CD8-positive, alpha-beta memory T cell (primary cell): ENCODE measurements at places on chromosomes 5 and 9.

- no peak for DNase-seq
Observed at GRCh38 chr9:7363777-7364477, 435.7 kb downstream of the DMAC1 start.

DNA sequence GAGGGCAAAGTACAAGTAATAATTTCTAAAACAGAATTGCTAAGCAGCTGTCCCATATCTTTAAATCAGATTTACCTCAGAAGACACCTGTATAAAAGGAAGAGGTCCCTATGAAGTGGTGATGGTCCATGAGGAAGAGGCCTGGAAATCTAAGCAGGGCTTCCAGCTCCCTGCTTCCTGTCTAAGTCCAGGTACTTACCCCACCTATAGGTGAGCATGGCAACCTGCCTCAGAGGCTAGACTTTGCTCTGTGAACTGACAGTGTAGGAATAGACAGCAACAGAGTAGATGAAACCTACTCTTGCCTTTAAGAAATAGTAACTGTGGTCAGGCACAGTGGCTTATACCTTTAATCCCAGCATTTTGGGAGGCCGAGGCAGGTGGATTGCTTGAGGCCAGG lies 55.8 kb upstream of the ARRDC3 start:
- DNase-seq, result no peak

- no peak for DNase-seq
Observed at GRCh38 chr9:6549106-6549800, 96.3 kb downstream of the GLDC start.

DNA sequence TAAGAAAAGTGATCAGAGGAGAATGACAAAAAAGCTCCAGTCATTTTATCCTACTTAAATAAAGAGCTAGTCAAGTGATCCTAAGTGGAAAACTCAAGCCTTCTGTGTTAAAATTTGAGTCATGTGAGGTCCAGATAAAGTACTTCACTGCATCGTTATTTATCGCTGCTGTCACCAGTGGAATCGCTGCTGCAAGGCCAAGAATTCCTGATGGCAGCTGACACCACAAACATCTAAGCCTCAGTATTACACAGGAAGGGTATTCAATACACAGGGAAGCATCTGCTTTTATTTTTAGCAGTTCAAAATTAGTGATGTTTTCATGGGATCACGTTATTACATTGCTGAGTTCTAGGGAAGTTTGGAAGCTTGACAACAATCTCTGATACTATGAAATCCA lies 190.3 kb downstream of the GOLPH3 start:
- DNase-seq, result no peak

DNA sequence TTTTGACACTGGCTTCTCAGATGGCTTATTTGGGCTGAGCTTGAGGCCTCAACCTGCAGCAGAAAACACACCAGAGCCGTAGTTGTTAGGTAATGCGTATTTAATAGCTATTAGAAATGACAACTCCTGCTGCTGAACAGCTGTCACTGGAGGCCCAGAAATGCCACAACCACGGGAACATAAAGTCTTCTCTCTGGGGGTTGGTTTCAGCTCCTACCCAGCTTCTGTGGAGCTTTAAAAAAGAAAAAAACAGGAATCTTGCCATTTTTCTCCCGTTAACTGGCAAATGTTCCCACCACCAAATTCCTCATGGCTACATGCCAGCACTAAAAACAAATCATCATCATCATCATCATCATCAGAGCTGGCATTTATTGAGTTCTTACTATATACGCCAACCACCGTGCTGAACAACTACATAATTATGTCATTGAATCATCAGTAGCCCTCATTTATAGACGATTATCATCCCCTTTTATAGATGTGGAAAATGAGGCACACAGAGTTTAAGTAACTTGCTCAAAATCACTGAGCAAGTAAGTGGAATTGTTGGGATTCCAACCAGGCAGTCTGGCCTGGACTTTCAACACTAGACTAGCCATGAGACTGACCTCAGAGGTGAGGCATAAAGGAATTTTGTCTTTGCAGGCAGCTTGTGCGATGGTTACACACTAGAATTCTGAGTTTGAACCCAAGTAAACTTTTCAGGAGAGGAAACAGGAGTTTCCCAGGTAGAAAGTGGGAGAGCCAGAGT lies 185.3 kb upstream of the WWC1 start:
- DNase-seq, result no peak

GRCh38 chr9:447230-448025 lies 232.8 kb downstream of the DOCK8 start:
- peak; percentile 83 for DNase-seq

- DNase-seq, result no peak
Observed at GRCh38 chr9:68739621-68740174, 34.7 kb downstream of the PIP5K1B start.

DNA sequence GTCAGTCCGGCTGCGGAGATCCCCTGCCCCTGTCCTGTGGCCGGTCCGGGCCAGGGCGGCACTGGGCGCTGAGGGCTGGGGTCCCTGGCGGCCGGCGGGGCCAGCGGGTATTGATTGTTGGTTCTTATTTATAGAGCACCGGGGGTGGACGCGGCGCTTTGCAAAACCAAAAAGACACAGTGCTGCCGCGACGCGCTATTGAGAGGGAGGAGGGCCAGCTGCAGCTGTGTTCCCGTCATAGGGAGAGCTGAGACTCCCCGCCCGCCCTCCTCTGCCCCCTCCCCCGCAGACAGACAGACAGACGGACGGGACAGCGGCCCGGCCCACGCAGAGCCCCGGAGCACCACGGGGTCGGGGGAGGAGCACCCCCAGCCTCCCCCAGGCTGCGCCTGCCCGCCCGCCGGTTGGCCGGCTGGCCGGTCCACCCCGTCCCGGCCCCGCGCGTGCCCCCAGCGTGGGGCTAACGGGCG lies 2.5 kb downstream of the LRRC26 start:
- DNase-seq, result no peak

GRCh38 chr9:15213249-15213648 lies 93.8 kb downstream of the TTC39B start:
- no peak for DNase-seq

GRCh38 chr9:21856301-21857094 lies 54.1 kb downstream of the MTAP start:
- no peak for DNase-seq

DNA sequence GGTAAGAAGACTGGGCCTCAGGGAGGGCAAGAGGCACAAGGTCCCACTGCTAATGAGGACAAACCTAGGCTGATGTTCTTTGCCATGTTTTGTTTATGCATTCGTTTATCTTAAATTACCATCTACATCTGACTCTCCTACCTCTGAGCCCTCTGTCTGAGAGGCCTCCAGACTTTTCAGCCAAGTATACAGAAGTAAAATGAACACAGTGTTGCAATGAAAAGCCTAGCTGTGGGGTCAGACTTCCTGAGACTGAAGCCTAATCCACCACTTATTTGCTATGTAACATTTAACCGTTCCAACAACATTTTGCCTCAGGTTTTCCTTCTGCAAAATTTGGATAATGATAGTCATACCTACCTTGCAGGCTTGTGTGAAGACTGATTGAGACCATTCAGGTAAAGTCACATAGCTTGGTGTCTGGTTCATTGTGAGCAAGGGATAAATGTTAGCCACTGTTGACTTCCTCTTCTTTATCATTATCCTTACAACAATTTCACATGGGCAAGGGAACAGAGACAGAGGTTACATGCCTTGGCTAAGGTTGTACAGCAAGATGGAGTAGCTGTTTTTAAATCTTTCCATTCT lies 374.9 kb upstream of the CLINT1 start:
- no peak for DNase-seq

GRCh38 chr9:131082774-131083512 lies 13.4 kb upstream of the AIF1L start:
- DNase-seq, result no peak

GRCh38 chr5:66351813-66352212 lies 207.7 kb downstream of the SREK1 start:
- no peak for DNase-seq

DNA sequence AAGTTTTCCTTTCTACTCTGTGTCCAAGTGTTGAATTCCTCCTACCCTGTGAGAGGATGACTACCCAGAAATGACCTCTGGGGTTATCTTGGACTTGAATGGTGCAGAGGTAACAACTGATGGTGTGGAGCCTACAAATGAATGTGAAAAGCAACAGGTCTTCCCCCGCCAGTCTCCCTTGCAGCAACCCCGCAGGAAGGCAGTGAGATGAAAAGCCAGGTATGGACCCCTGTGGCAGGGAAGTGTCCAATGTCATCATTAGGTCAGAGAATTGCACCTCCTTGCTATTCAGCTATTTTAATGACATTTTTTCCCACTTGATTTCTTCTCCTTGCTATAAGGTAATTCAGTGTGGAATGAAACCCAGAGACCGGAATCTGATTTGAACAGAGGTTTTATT lies 58.5 kb downstream of the MAT2B start:
- DNase-seq, result no peak

GRCh38 chr5:36982146-36982545 lies 105.6 kb downstream of the NIPBL start:
- DNase-seq, result no peak

- DNase-seq, result no peak
Observed at GRCh38 chr5:2869471-2869870, 118.0 kb upstream of the IRX2 start.

DNA sequence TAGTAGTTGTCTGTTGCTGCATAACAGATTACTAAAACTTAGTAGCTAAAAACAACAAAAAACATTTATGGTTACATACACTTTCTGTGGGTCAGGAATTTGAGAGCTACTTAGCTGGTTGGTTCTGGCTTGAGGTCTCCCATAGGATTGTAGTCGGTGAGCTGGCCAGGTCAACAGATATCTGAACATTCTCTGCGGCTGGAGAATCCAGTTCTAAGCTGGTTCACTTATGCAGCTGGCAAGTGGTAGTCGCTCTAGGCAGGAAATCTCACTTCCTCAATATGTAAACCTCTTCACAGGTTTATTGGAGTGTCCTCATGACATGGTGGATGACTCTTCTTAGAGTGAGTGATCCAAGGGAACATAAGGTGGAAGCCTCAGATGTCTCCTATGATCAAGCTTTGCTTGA lies 65.7 kb upstream of the TNFAIP8 start:
- no peak for DNase-seq

DNA sequence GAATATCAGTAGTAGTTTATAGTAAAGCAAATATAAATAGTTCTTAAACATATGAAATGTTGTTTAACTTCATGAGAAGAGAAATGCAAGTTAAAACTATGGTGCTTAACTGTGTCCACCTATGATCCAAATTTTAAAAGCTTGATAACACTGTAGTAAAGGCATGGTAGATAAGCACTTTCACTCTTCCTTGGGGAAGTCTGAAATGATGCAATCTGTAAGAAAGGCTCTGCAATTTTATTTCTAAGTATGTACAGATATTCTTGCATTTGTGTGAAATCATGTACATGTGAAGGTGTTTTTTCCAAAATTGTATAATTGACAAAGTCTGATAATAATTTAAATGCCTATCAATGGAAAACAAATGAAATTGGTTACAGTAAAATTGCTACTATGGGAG lies 66.9 kb downstream of the SYK start:
- DNase-seq, result no peak

DNA sequence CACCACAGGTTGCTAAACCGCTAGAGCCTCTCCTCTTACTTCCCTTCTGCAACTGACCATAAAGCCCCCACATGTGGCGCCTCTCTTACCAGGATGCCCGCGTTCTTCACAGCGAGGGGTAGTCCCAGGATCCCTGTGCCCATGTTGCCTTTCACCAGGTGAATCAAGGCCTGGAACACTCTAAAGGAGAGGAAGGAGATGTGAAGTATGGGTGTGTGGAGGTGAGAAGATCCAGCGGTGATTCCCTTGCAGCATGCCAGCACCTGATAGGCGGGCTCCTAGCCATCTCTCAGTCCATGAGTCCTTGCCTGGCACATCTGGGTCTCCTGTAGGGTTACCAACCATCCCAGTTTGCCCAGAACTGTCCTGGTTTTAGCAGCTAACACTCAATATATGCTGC lies 3.3 kb downstream of the SLC36A2 start:
- DNase-seq, result no peak

- no peak for DNase-seq
Observed at GRCh38 chr5:157523976-157524375, 51.6 kb downstream of the ADAM19 start.

- no peak for DNase-seq
Observed at GRCh38 chr5:63963926-63964325, 1.7 kb upstream of the HTR1A start.

DNA sequence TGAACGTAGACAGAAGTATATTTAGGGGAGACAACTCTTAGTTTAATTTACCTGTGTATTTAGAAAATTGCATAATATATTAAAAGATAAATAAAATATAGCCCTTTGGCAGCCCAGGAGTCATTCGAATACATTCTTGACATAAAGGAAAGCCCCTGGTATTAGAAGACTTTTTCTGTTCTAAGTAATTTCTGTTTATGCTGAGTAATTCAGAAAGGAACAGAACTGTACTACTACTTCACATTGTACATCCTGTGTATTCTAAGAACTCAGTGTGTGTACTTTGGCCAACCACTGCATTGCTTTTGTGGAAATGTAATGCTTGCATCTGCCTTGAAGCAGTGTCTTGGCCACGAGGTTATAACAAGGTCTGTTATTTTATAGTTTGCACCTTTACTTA lies 136.4 kb downstream of the KDM4C start:
- DNase-seq, result no peak

DNA sequence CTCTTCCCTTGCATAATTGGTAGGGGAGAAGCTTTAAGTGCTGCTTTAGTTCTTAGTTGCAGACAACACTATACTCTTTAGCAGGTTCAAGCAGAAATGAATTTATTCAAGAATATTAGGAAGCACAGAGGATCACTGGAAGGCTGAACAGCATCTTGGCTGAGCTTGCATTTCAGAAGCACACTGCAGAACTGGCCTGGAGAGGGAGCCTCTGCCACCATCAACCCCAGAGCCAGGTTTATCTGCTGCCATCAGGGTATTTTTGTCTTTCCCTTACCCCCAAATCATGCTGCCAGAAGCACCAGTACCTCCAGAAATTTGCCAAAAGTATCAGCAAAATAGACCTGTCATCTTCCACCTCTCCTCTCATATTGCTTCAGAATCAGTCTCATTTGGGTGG lies 440.7 kb downstream of the DMAC1 start:
- no peak for DNase-seq

DNA sequence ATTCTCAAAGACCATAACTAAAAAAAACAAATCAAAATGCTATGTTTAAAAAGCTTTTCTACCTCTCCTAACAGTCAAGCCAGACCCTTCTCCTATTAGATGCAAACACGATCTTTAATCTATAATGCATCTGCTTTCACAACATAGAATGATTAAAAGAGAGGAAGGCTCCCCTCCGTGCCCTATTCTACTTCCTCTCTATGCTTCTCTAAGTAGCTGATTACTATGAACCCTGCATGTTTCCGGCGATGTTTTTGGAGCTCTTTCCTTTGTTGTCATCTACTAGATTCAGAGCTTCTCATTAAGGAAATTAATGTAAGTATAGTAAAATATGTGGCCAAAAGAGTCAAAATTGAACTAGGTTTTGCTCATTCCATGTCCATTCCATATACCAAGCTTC lies 29.2 kb upstream of the CEP120 start:
- no peak for DNase-seq

GRCh38 chr5:150700246-150700593 lies 642 bp downstream of the RBM22 start:
- DNase-seq, result no peak

GRCh38 chr5:153704110-153704509 lies 213.6 kb downstream of the GRIA1 start:
- no peak for DNase-seq
